ENCODE measurements at places on chromosomes 3 and 15. TPM values are rescaled to one million over a fixed set of nuclear protein-coding genes. Genes with fewer than 3 reads are reported as not detected.

The PPIP5K1 gene
- 81.9 TPM for total RNA-seq

The CLDN16 gene
- 0.23 TPM for total RNA-seq

The GABRR3 gene
- not detected for total RNA-seq

The RETNLB gene
- total RNA-seq, result not detected

The TM4SF1 gene
- total RNA-seq, result 17.5 TPM

All from smooth muscle cell of the umbilical artery (primary cell).